ENCODE measurements at places on chromosomes 16 and 17.

DNA sequence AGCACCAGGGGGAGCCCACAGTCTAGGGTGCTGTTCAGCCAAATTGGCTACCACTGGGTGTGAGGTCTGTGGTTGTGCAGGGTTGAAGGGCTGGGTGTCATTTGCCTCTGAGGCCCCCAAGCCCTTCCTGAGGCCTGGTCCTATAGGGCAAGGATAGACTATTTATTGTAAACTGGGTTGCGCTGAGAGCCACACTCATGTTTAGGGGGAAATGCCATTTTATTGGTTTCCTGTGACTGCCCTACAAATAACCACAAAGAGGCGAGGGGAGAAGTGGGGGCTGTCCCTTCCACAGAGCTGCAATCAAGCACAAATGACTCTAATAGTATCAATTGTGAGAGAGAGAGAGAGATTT lies 3.6 kb upstream of the ZCCHC14 start:
- no peak for DNase-seq

DNA sequence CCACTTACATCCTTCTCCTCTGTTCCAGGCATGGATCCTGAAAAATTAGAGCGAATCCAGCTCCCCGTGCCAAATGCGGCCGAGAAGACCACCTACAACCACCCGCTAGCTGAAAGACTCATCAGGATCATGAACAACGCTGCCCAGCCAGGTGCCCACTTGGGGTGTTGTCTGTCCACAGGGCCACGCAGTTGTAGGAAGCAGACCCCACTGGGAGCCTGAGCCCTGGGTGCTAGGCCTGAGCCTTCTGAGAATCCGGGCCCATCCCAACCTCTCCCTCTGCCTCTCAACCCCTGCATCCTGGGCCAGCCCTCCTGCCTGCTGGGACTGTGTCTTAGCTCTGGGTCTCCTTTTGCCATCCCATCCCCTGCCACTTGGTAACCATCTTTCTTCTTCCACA lies 95.4 kb downstream of the CLEC16A start:
- DNase-seq = no peak

DNA sequence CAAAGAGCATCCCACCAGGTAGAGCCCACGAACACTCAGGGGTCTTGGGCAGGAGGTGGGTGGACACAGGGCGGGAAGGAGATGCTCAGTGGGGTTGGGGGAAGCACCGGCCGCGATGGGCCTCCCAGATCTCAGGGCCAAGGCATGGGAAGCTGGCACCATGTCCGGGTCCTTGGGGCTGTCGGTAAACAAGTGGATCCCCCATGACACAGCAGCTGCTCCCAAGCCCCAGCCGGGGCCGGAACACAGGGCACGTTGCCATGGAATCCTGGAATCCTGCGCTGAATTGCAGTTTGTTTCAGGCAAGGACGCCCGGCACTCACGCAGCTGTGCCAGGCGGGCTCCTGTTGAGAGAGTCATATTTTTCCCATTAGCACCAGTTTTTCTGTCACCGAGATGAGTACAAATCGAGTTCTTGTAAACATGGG lies 23.0 kb upstream of the CHMP6 start:
- DNase-seq = no peak

- DNase-seq = no peak
Measured at GRCh38 chr17:35129154-35129972, 7.9 kb downstream of the FNDC8 start.

DNA sequence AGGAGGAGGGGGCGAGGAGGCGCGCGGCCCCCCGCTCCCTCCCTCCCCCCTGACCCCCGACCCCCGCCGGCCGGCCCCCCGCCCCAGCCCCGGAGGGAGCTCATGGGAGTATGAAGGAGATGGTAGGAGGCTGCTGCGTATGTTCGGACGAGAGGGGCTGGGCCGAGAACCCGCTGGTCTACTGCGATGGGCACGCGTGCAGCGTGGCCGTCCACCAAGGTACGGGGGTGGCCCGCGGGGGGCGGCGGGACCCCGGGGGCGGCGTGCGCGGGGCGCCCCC lies 390 bp downstream of the MLLT6 start:
- no peak for DNase-seq

DNA sequence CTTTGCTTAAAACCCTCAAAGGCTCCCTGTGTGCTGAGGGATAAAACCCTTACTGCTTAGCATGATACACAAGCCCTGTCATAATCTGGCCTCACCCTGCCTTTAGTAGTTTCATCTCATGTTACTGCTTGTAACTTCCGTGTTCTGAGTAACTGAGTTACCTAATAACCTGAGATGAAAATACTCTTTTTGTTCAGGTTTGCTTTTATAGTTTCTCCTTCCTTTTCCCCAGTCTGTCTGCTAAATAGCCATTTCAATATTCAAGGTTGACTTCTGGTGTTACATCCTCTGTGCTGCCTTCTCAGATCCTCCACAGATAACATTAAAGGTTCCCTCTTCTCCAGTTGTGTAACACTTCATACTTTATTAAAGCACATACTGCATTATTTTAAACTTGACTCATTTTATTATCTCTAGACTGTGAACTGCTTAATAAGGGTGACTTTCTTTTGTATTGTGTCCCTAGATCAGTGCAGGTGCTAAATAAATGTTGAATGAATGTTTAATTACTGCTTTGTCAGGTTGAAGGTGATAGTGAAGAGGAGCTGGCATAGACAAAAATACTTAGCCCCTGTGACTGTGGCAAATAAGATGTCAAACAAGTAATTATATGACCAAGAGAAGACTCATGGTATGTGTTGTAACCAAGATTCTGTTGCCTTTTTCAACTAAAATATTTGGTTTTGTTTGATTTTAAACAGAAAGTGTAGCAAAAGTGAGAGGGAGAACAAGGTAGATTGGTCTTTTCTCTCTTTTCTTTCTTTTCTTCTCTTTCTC lies 47.8 kb downstream of the NFAT5 start:
- no peak for DNase-seq

- no peak for DNase-seq
Measured at GRCh38 chr17:79574108-79574507, 36.7 kb downstream of the RBFOX3 start.

DNA sequence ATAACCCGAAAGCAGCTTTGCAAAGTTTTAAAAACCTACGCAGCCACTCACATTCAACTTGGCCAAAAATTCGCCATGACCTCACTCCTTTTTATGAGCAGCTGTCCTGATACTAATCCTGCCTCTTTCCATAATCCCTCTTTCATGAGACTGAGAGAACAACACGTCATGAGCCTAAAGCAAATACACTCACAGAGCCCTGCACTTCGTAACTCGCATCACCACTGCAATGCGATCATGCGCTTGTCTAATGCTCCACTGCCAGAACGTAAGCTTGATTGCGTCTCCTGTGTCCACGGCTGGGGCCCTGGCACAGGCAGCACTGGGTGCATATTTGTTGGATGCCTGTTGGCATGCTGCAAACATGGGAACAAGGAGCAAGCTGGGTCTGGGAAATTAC lies 36.2 kb downstream of the CDRT4 start:
- no peak for DNase-seq

- no peak for DNase-seq
Measured at GRCh38 chr16:12651765-12652512, 151.7 kb downstream of the CPPED1 start.

DNA sequence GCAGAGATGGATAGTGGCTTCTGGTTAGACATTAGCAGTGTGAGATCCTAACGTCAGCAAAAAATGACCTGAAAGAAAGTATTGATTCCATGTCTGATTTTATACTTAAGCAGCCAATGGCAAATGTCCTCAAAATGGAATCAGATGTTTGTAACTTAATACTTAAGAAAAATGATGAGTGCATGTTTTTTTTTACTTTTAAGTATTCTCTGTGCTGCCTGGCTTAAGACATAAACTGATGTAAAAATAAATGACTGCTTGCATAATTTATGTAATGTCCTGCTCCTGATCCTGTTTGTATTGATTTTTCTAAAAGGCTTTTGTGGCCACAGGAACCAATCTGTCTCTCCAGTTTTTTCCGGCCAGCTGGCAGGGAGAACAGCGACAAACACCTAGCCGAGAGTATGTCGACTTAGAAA lies 7.4 kb downstream of the CBFB start:
- no peak for DNase-seq

DNA sequence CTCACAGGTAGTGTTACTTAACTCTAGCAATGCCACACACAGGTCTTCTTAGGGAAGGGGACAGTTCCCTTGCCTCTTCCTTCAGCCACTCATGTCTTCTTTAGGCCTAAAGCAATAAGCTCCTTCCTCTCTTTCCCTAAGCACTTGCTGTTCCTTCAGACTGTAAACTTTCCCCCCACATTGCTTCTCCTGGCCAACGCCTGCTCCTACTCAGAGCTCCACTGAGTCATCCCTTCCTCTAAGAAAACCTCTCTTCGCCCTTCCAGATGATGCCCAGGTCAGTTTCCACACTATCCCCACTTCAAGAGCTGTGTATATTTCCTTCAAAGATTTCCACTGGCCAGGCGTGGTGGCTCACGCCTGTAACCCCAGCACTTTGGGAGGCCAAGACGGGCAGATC lies 12.5 kb upstream of the EPOP start:
- no peak for DNase-seq

DNA sequence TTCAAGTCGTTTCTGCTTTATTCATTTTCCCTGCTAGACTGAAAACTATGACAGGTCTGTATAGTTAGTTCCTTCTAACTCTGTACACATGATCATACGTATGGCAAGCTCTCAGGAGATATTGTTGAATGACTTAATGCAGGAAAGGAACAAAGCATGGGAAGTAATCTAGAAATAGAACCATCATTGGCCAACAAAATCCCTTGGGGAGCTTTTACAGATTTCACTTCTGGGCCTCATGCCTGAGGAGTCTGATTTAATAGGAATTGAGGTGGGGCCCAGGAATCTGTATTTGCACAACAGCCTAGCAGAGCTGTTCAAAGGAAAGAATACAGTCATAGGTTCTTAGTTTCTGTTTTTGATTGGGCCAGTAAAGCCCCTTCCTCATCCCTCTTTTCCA lies 229.2 kb downstream of the MAP2K6 start:
- DNase-seq = no peak
